Progenitor cell of endocrine pancreas (in vitro differentiated cells): ENCODE measurements at places on chromosomes 3 and 15.

GRCh38 chr3:8421267-8421666 lies 80.4 kb upstream of the LMCD1 start:
- no peak for DNase-seq

DNA sequence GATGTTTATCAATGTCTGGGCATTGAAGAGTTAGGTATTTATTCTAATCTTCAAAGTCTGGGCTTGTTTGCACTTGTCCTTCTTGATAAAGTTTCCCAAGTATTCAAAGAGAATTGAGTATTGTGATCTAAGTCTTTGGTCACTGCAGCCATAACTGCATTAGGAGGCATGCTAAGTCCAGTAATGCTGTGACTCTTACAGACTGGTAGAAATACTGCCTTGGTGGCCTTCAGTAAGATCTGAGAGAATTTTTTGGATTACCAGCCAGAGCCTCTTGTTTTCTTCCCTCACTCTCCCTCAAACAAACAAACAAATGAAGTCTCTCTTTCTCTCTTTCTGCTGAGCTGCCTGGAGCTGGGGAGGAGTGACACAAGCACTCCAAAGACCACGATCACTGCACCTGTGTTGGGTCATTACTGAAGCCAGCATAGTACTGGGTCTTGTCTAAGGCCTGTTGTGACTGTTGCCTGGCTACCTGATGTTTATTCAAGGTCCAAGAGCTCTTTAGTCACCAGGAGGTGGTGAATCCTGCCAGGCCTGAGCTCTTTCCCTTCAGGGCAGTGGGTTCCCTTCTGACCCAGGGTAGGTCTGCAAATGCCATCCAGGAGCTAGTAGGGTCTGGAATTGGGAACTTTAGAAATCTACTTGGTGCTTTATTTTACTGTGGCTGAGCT lies 14.8 kb upstream of the RBP2 start:
- no peak for DNase-seq

DNA sequence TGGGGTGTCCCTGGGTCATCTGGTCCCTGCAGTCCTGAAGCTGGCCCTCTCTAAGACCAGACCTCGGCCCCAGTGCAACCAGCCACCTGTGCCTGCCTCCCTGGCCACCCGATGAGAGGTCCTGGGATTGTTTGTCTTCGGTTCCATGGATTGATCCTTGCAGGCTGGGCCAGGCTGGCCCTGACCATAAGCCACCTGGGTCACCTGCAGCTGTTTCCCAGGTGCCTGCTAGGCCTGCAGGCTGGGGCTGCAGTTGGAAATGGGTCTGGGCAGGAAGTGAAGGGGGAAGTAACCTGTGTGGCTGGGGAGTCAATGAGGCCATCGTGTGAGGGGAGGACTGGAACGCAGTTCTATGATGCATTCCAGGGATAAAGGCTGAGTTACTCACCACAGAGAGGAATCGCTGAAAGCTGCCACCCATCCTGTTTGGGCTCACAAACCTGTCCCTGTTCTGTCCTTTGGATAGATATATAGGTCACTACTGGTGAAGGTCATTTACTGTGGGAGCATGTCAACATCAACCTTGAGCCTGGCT lies 30.9 kb upstream of the VPS8 start:
- no peak for DNase-seq

DNA sequence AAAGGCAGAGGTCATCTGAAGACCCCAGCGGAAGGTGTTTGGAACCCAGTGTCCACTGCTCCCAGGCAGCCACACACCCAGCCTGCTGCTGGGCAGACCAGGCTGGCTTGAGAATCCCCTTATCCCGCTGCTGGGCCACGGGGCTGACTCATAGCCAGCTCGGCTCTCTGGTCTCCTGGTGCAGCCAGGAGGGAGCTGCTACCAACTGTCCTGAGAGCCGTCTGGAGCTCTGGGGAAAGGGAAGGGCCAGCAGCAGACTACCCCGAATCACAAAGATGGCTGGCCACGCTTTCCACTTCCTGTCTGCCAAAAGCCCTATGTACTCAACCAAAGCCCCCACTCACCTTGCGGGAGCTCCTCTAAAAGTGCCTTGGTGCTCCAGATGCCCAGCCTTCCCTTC lies 38.3 kb downstream of the WHAMM start:
- DNase-seq = no peak

DNA sequence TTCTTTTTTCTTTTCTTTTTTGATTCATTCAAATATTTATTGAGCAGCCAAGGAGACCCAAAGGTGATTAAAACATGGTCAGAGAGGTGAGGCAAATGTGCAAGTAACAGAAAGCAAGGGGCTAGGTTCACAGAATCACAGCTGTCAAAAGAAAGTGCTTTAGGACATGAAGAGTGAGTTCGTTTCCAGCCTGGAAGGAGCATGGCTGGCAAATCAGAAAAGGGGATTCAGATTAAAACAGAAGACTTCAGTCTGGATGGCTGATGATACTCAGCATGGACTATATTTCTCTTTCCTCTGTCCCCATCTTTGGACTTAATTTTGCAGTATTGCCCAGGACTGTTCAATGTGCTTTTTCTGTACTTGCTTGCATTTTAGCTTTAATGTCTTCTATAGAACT lies 151.2 kb downstream of the NR1D2 start:
- DNase-seq = no peak

DNA sequence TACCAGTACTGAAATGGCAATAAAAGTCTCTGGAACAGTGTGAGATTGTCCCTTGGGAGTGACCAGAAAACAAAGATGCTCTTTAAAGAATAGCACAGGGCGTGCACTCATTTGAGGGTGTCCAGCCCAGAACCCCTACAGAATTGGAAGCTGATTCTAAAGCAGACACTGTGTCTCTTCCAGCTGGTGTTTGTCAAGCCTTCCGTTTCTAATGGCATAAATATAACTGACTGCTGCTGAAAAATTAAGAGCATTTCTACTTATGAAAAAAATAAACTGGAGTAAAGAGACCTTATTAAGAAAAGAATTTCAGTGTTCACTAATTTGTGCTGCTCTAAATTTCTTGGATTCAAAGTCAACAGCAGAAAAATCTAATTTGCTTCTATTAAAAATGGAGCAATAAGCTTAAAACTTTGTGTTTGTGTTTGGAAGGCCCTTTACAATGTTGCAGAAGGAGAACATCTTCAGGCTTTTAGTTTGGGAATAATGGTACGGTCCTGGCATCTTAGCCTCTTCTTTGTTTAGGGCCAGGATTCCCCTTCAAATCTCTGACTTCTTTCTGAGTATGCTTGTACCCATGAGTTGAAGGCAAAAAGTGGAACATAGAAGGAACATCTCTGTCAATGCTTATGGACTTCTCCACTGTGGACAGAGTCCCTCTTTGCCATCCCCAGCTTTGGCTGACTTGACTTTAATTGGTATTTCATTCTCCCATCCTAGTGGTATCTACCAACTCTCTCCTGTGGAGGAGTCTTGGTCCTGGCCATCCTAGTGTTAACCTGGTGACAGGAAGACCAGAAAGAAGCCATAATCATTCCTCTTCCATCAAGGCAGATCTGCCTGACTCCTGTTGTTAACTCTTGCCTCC lies 65.9 kb downstream of the THSD4 start:
- no peak for DNase-seq

- no peak for DNase-seq
These were observed 260.0 kb downstream of the FOXP1 start for GRCh38 chr3:71323558-71323957.

GRCh38 chr15:46858150-46858549 lies 859.2 kb upstream of the SEMA6D start:
- no peak for DNase-seq

DNA sequence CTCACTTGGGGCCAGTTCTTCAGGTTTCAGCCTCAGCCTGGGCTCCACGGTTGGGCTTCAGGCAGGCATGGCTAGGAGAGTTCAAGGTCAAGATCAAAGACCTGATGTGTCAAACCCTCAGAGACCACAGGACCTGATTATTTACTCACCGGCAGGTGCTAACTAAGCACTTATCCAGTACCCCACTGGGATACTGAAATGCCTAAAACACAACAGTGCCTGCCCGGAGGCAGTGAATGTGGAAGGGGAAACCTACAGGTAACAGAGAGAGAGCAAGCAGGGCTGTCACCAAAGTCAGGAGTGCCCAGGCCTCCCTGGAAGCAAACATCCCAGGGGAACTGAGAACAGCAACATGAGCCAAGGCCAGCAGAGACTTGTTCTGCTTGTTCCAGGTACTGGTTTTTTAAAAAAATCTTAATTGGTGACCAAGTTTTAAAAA lies 6.7 kb downstream of the IDH2 start:
- no peak for DNase-seq

DNA sequence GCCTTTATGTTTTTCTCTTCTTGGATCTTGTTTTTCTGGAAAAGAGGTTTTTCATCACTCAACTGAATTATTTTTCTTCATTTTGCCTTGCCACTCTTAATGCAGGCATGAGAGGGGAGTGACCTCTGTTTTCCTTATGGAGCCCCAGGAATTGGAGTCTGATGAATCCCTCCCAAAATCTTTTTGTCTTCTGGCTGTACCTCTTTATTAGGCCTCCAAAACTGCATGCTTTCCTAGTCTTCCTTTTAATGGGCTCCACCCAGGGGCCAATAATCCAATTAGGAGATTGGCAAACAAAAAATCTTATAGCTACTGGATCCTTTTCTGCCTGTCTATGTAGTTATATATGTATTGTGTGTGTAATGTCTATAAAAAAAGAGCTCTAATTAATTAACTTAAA lies 192.4 kb upstream of the PEX5L start:
- DNase-seq = no peak

- no peak for DNase-seq
These were observed 516.7 kb upstream of the CFAP20DC start for GRCh38 chr3:59566481-59566975.

DNA sequence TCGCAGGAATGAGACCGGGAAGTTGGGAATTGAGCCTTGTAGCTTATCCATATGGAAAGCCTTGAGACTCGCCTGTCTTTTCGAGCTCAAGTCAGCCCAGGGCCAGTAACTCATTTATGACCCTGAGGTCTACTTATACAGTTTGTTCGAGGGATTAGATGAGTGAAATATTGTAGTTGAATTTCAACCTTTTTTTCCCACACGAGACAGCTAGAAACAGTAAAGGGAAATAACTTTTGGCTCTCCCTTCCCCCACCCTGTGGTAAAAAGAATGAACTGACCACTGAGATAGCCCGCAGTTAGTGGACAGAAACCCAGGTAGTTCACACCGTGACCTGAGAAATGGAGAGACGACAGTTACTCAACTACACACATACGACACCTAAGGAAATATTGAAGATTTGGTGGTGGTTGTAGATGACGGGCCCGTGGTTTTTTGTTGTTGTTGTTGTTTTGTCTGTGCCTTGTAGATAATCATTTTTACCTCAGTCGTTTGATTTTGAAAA lies 841 bp downstream of the EIF3J start:
- no peak for DNase-seq

DNA sequence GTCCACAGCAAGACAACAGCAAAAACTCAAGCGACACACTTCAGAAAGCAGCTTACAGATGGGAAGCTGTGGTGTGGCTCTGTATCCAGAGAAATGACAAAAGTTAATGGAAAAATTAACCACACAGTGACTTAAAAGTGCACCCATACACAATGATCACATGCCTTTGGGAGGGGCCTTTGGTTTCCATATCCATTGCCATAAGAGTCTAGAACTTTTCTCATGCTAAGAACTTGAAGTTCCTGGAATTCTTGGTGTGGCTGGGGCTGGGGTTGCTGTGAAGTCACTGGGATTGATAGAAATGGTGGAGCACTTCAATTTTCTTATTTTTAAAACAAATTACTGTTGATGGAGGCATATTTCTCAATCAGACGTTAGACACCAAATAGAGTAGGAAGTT lies 108.6 kb upstream of the FEZF2 start:
- DNase-seq = no peak

GRCh38 chr15:90931828-90932659 lies at the start of gene HDDC3:
HDDC3 (minus strand) TSS chr15:90932549; CDS start chr15:90932540, 9 bp downstream.
- peak; percentile 92 for DNase-seq

DNA sequence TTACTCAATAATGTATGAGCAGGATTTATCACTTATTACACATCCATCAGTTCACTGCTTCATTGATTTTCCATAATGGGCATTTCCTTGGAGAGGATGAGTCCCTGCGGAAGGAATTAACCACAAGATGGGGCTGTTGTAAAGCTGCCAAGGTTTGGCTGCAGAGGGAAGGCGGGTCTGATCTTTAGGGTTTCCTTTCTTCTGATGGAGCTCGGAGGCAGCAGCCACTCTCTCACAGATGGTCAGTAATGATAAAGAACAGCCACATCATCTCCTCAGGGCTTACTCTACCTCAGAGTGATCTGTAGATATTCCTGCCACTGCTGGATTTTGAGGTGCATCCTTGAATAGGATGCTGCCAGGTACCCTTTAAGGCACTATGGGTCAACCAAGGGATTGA lies 115.2 kb downstream of the USP13 start:
- DNase-seq = peak; percentile 12
